ENCODE measurements at places on chromosomes 16 and 17.

DNA sequence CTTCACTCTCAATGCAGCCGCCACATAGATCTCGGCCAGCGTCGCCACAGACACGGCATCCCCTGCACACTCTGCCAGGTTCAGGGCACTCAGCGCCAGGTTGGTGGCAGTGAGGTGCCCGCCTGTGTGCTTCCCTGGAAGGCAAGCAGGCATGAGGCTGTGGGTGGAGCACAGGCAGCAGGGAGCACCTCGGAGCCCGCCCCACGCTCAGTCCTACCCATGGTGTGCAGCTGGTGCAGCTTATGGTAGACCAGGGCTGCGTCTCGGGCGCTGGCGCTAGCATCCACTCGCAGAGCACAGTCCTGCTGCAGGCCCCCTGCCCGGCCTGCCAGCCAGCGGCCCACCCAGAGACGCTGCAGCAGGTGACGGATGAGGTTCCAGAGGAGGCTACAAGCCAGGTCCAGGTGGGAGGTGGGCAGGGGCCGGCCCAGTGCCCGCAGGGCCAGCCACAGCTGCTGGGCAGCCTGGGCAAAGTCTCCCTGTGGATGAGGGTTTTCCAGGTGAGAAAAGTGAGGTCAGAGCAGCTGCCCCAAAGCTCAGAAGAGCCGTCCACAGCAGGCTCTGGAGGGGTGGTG is 20.5 kb downstream of the SREBF1 start:
- H3K27ac ChIP-seq: no peak overlapping the region
- no peaks in the 10 kb centered on the region for H3K27me3 ChIP-seq
- H3K36me3 ChIP-seq: no peaks in the 10 kb centered on the region

GRCh38 chr16:73037331-73037745 is 10.6 kb downstream of the ZFHX3 start:
- H3K27ac ChIP-seq: no peak overlapping the region
- no peaks in the 10 kb centered on the region for H3K27me3 ChIP-seq
- DNase-seq: no peak
- peaks cover 4% of the 10 kb centered on the region for H3K4me1 ChIP-seq
- no peaks in the 10 kb centered on the region for H3K36me3 ChIP-seq

DNA sequence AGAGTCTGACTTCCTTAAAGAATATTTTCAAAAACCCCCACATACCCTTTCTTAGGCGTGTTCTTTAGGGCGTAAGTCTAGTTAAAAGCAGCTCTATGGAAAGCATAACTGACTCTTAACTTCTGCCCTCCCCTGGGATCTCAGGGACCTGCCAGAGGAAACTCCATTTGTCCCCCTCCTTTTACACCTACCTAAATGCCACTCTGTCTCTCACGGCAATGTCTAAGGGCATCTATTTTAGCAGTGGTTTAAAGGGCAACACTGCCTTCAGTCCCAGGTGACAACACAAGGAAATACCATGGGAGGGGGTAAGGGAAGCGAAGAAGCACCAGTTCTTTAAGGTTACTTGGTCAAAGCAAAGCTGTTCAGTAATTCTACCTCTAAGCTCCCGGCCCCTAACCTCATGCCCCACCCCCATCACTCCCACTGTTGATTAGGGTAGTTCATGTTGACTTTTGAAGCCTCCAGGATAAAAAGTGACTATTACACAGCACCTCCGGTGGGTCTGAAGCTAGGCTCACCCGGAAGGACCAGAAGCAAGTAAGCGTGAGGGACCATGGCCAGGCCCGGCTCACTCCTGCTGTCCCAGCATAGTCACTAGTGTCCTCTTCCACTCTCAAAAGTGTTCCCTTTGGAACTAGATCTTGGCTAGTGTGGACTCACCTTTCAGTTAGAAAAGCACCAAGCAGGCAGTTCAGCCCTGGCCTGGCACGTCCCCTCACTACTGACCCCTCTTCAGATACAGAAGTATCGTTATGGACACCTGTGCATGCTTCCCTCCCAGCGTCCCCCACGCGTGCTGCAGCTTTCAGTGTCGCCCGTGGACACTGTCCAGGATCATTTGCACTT is 47.1 kb downstream of the CYTH1 start:
- H3K27ac ChIP-seq: no peak overlapping the region
- peak overlapping the region; percentile 10 for H3K4me3 ChIP-seq
- H3K4me1 ChIP-seq: peaks cover 20% of the 10 kb centered on the region
- no peak for DNase-seq

DNA sequence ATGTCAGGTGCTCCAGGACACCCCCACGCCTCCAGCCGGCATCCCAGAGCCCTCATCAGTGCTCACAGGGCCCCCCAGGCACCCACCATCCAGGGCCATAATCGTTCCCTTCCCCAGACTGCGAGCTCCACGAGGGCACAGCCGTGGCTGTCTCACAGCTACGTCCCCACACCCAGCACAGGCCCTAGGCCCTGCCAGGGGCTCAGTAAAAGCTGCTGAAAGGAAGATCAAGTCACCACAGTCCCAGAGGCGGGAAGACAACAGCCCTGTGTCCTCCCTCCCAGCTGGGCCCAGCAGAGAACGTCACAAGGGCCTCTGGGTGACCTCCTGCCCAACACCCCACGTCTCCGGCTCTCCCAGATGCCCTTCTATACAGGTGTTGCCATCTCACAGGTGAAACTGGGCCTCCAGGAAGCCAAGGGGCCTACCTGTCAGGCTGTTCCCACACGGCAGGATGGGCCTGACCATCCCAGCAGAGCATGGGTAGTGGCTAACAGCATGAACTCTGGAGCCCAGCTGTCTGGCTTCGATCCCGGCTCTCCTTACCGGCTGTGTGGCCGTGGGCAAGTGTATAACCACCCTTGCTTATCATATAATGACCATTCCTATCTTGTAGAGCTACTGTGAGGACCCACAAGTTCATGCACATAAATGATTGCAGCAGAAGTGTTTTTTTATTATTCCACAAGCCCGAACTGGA is 17.9 kb downstream of the ARL2BP start:
- H3K36me3 ChIP-seq: no peaks in the 10 kb centered on the region
- H3K4me1 ChIP-seq: peaks cover 2% of the 10 kb centered on the region
- no peak overlapping the region for H3K4me3 ChIP-seq
- H3K27ac ChIP-seq: no peak overlapping the region
- no peaks in the 10 kb centered on the region for H3K27me3 ChIP-seq

- DNase-seq: no peak
- H3K36me3 ChIP-seq: no peaks in the 10 kb centered on the region
- H3K4me3 ChIP-seq: no peak overlapping the region
- no peaks in the 10 kb centered on the region for H3K4me1 ChIP-seq
- H3K27me3 ChIP-seq: no peaks in the 10 kb centered on the region
Observed at GRCh38 chr17:18148586-18148985, 35.0 kb upstream of the ALKBH5 start.

GRCh38 chr17:7737601-7738000 is 20.1 kb downstream of the DNAH2 start:
- no peak overlapping the region for H3K4me3 ChIP-seq
- no peaks in the 10 kb centered on the region for H3K4me1 ChIP-seq
- H3K36me3 ChIP-seq: no peaks in the 10 kb centered on the region
- no peak overlapping the region for H3K27ac ChIP-seq
- DNase-seq: no peak
- H3K27me3 ChIP-seq: no peaks in the 10 kb centered on the region

GRCh38 chr16:84463221-84463620 is 41.2 kb downstream of the MEAK7 start:
- no peaks in the 10 kb centered on the region for H3K27me3 ChIP-seq
- H3K36me3 ChIP-seq: no peaks in the 10 kb centered on the region
- H3K4me3 ChIP-seq: no peak overlapping the region
- no peaks in the 10 kb centered on the region for H3K4me1 ChIP-seq

- peak overlapping the region; percentile 85 for H3K27ac ChIP-seq
- peaks cover 10% of the 10 kb centered on the region for H3K4me1 ChIP-seq
- DNase-seq: no peak
- H3K36me3 ChIP-seq: no peaks in the 10 kb centered on the region
- no peak overlapping the region for H3K4me3 ChIP-seq
- H3K27me3 ChIP-seq: no peaks in the 10 kb centered on the region
Observed at GRCh38 chr16:84794186-84794585, 25.6 kb upstream of the CRISPLD2 start.

DNA sequence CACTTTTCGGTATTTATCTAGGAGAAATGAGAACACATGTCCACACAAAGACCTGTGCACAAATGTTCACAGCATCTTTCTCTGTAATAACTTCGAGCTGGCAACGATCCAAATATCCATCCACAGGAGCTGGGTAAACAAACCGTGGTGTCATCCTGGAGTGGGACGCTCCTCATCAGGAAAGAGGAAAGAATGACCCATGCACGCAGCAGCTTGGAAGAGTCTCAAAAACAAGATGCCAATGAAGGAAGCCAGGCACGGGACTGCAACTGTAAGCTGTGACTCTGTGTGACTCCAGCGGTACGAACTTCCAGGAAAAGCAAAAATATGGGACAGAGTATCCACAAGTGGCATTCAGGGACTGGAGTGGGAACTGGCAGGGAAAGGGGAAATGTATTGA is 36.7 kb upstream of the CIBAR2 start:
- no peak for DNase-seq
- H3K4me3 ChIP-seq: no peak overlapping the region
- no peaks in the 10 kb centered on the region for H3K36me3 ChIP-seq
- no peaks in the 10 kb centered on the region for H3K27me3 ChIP-seq

DNA sequence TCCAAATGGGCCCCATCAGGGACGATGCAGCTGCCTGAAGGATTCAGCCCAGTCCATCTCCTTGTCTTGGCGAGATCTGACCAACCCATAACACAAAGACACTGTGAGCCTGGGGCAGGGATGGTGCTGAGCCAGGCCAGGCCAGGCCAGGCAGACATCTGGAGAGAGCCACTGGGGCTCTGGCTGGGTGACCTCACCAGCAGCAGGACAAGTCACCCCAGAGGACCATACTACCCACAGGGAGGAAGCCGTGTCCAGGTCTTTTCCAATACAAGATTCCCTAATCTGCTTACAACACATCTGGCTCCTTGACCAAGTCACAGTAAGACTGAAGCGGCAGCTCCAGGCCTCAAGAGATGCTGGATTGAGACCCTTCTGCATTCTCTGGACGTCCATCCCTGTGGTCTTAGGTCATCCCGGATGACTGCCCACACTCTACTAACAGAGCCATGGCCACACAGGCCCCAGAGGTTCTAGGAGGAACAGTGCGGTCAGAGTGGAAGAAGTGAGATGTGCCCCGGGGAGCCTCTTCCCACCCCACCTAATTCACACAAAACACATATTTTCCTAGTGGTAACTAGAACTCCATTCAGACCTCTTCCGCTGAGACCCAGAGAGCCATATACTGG is 81.8 kb upstream of the RCVRN start:
- H3K4me1 ChIP-seq: no peaks in the 10 kb centered on the region
- DNase-seq: no peak
- H3K36me3 ChIP-seq: no peaks in the 10 kb centered on the region
- no peaks in the 10 kb centered on the region for H3K27me3 ChIP-seq
- no peak overlapping the region for H3K4me3 ChIP-seq
- no peak overlapping the region for H3K27ac ChIP-seq

DNA sequence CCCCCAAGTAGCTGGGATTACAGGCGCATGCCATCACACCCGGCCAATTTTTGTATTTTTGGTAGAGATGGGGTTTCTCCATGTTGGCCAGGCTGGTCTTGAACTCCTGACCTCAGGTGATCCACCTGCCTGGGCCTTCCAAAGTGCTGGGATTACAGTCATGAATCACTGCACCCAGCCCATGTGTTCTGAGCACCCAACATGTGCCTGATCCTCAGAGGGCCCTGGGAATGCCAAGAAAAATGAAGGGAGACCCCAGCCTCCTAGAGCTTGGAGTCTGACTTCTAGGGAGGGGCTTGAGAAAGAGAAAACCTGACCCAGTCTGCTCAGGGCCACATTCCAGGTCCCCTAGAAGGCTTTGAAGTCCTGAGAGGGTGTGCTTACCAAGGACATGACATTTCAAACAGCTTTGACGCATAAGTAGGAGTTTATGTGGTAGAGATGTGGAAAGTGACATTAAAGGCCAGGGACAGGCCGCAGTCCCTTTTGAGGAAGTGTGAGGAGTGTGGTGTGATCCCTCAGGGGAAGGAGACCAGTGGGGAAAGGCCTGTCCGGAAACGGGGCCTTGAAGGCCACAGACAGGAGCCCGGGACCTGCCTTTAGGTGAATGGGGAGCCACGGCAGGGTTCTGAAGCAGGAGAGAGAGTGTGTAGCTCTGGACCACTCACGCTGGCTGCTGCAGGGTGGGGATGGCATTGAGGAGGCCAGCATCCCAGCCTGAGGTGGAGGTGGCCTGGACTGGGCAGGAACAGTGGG is 1.1 kb upstream of the CCL22 start:
- H3K4me3 ChIP-seq: no peak overlapping the region
- H3K4me1 ChIP-seq: no peaks in the 10 kb centered on the region
- H3K27me3 ChIP-seq: no peaks in the 10 kb centered on the region

DNA sequence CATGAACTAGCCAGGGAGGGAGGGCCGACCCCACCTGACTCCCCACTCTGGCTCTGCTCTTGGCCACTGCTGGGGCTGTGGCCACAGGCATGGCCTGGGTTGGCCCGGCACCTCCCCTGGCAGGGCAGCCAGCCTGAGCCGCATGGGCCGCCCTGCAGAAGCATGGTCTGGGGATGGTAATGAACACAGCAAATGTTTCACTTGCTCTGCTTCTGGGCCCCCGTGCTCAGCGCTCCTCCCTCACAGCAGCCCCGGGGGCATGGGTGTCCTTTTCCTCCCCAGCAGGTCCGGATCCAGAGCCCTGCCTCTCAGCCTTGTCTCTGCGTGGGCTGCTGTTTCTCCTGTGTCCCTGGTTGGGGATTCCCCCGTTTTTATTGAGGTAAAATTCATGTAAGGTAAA is 30.9 kb upstream of the KCNJ12 start:
- H3K4me3 ChIP-seq: no peak overlapping the region
- H3K27ac ChIP-seq: no peak overlapping the region
- no peaks in the 10 kb centered on the region for H3K36me3 ChIP-seq
- H3K27me3 ChIP-seq: no peaks in the 10 kb centered on the region
- DNase-seq: peak; percentile 32

DNA sequence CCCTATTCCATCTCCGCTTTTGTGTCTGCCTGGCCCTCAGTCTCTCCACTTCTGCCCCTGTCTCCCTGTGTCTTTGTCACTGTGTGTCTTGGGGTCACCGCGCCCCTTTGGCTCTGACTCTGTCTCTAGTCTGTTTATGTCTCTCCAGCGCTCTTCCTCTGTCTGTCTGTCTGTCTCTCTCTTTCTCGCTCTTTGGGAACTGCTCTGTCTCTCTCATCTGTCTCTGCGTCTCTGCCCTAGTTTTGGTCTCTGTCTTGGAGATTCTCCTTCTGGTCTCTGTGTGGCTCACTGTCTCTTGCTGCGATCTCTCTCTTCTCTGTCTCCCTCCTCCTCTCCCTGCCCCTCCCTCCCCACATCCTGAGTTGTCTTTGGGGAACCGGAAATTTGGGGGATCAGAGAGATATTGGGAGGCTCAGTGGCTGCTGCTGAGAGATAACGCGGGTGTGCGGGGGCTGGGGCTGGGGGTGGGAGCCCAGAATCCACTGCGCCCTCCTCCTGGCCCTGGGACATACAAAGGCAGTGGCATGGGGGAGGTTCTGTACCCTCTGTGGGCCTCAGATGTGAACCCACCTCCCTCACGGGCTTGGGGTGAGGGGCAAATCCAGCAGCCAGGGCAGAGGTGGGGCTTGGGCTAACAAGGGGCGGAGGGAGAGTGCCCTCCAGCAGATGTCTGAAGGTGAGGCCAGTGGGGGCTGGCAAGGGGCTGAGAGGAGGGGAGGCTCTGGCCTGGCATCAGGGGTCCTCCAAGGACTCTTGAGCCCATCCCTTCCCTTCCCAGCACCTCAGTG is 24.4 kb downstream of the LAT start:
- DNase-seq: no peak
- H3K36me3 ChIP-seq: no peaks in the 10 kb centered on the region
- no peak overlapping the region for H3K4me3 ChIP-seq
- H3K4me1 ChIP-seq: no peaks in the 10 kb centered on the region
- H3K27ac ChIP-seq: no peak overlapping the region
- H3K27me3 ChIP-seq: no peaks in the 10 kb centered on the region

- no peaks in the 10 kb centered on the region for H3K36me3 ChIP-seq
- no peak for DNase-seq
- H3K27ac ChIP-seq: no peak overlapping the region
Observed at GRCh38 chr17:11805138-11805537, 192.1 kb downstream of the ZNF18 start.

All from ovary (tissue), 10 donors.